ENCODE measurements at places on chromosomes 4 and X.

DNA sequence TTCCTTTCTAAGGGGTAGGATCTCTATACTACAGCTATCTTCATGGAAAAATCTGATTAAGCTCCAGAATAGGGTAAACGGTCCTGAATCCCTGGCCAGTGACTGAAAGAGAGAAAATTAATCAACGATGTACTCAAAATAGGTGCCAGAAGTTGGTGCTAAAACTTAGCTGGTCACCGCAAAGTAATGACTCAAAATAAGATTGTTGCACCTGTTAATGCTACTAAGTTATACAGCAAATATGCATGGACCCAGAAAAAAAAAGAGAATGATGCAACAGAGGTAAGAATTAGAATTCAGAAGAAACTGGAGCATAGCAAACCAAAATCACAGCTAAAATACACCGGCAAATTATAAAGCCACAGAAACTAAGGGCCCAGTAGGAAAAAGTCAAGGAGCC, 239.7 kb upstream of the FAM241A start:
- no peak for DNase-seq

GRCh38 chrX:68932611-68933010, 103.8 kb downstream of the EFNB1 start:
- DNase-seq: no peak

DNA sequence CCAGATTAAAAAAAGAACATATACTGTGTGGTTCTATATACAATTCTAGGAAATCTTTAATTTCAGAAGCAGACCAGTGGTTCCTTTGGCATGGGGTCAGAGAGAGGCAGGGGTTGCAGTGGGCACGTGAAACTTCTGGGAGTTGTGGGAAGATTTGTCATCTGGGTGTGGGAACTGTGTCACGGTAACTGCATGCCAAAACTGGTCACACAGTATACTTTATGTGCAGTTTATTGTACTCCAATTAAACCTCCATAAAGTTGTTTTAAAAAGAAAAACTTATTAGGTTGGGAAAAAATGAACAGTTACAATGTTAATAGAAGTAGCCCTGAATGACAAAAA, 26.7 kb upstream of the STS start:
- DNase-seq: no peak

- no peak for DNase-seq
Measured at GRCh38 chr4:93263166-93263565, 565.4 kb upstream of the ATOH1 start.

DNA sequence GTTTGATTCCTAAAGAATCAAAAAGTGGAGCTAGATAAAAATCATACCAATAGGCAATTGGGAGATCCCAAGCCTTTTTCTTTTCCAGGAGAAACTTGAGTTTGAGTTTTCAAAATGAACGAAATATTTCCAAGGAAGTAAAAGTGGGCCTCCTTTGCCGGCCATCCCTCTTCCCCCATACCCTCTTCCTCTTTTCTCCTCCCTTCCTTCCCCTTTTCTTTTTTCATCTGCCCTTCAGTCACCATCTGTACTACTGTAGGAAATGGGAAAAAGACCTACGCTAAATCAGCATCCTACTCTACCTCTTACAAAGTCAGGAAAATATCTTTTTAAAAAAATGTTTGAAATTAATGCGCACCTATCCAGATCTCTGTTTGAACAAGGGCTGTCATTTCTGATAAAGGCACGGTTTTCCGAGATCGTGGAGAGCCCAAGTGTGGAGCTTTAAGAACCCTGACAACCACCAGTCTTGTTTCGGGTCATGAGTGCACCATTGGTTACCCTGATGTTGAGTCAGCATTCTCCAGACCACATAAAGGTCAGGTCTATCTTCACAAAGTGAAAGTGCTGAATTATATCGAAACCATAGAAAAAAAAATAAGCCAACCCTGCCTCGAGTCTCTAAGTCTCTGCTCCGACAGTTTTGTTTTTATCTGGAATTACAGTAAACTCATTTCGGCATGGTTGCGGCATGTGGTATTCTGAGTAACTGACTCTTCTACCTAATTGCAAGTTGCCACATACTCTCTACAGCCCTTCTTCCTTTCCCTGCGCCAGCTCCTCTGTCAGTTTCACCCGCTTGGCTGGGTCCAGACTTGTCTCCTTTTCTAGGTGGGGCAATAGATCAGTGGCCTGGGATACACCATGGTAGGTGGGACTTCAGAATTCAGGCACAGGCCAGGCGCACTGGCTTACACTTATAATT, 140.2 kb upstream of the KLF3 start:
- DNase-seq: no peak
